ENCODE measurements at places on chromosomes 12 and 14.

GRCh38 chr12:32397696-32398095 is 1.7 kb upstream of the FGD4 start:
- no peak for DNase-seq

DNA sequence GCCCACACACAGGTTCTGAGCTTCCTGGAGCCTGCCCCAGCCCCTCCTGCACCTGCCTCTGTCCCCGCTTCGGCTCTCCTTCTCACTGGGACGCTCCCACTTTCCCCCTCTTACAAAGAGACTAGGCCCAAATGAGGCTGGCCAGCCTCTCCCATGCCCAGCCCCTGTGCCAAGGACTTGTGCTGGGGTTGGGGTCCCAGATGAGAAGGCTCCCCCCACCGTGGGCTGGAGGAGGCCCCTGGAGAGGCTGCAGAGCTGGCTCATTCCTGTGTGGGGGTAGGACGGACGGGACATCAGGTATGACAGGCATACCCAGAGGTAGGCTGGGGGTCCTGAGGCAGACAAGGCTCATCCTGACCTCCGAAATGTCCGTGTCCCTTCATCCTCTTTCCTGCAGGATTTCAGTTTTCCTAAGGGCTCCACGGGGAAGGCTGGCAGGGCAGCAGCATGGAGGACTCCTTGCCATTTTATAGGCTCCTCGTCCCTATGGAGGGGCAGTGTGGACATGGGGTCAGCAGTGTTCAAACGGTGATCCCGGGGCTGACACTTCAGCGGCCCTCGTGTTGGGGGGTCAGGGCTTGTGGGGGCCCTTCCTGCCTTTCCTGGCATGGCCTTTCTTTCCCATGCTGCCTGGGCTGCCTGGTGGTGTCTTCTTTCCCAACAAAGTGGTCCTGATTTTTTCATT is 49.1 kb upstream of the MEG3 start:
- DNase-seq: no peak

GRCh38 chr14:86780876-86781510 is 1212.0 kb downstream of the GALC start:
- DNase-seq: no peak

- DNase-seq: no peak
Observed at GRCh38 chr14:67343601-67344230, 15.9 kb downstream of the ATP6V1D start.

GRCh38 chr14:77914073-77914721 is 114.3 kb downstream of the ADCK1 start:
- DNase-seq: no peak

DNA sequence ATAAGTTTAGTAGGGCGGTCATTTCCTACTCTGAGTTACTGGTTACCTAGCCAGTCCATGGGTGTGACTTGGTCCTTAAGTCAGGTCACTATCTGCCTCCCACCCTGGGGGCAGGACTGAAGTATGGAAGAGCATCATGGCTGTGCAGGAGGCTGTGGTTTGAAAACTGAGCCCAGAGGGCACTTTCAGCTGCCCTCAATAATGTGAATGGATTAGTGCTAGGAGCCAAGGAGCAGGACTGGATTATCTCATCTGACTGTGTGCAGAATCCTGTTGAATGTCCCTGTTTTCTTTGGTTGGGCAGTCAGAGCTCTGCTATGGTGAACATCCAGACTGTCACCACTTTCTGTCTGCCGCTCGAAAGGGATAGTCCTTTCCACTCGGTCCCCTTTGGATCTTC is 1.6 kb downstream of the ATXN7L3B start:
- DNase-seq: no peak

DNA sequence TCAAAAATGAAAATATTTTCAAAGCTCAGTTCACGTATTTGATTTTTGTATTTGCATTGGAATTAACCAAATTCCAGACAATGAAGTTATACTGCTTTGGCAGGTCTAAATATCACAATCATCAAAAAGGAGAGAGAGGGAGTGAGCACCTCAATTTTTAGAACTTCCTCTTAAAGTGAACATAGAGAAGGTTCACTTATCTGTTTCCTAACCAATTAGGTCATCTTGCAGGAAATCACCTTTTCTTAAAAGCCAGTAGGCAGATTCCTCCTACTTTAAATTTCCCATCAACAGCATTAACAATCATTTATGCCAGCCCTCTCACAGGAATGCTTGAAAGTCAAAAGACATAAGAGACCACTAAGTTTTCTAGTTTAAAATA is 388.7 kb downstream of the ZFP36L1 start:
- DNase-seq: no peak

DNA sequence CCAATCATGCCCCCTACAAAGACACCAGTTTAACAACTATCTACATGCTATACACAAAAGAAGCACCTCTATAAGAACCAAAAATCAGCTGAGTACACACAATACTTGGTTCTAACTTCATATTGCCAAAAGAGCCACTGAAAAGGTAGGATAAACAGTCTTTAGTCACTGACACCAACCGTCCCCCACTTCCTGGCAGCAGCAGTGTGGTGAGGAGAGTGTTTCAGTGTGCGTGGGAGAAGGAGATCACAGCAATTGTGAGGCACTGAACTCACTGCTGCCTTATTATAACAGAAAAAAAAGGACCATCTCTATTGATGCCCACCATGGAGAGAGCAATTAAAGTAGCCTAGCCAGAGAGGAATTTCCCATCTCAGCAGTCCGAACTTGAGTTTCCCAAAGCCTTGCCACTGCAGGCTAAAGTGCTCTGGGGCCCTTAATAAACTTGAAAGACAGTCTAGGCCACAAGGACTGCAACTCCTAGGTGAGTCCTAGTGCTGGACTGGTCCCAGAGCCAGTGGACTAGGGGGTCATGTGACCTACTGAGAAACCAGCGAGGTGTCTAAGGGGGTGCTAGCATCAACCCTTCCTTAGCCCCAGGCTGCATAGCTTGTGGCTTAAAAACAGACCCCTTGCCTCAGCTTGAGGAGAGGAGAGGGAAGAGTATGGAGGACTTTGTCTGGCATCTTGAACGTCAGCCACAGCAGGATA is 37.1 kb upstream of the LMNTD1 start:
- DNase-seq: no peak

DNA sequence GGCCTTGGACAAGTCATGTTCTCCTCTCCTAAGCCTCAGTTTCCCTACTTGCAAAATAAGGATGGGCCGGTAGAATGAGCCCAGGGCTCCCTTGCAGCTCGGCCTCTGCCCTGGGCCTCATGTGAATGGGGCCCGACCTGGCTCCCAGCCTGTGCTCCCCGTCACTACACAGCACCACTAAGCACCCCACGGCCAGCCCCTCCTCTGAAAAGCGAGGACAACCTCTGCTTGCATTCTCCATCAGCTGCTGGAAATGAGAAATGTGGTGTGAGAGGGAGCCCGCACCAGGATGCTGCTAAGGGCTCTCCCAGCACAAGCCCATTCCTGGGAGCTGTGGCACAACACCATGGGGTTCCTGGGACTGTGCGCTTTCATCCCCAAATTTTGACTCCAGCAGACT is 10.2 kb downstream of the SLC25A47 start:
- no peak for DNase-seq

- DNase-seq: no peak
Observed at GRCh38 chr12:113973109-113973904, 7.2 kb upstream of the RBM19 start.

- DNase-seq: no peak
Observed at GRCh38 chr14:56172571-56172971, 54.4 kb downstream of the PELI2 start.

DNA sequence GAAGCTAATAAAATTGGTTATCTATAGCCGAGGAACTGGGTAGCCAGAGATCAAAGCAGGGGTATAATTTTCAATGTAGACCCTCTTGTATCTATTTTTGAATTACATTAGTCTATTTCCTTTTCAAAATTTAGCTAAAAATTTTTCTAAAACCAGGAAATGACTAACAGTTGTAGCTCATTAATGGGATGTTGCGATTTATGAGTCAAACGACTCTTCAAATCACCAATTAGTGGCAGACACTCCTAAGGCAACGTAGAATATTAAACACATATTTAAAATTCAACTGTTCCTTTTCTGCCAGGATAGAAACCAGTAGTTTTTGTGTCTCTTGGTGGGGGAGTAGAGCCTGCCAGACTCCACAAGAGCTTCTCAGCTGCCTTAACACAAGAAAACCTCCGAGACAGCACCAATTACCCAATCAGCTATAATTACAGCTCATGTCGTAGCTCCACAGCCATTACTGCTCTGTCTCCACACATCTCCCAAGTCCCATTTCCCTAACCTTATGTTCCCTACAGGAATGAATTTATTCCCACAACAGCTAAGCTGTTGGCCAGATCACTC is 26.9 kb downstream of the GCN1 start:
- DNase-seq: no peak

GRCh38 chr12:45773747-45774146 is 44.2 kb downstream of the ARID2 start:
- no peak for DNase-seq

- DNase-seq: no peak
Observed at GRCh38 chr12:109105176-109105575, 7.8 kb downstream of the UNG start.

DNA sequence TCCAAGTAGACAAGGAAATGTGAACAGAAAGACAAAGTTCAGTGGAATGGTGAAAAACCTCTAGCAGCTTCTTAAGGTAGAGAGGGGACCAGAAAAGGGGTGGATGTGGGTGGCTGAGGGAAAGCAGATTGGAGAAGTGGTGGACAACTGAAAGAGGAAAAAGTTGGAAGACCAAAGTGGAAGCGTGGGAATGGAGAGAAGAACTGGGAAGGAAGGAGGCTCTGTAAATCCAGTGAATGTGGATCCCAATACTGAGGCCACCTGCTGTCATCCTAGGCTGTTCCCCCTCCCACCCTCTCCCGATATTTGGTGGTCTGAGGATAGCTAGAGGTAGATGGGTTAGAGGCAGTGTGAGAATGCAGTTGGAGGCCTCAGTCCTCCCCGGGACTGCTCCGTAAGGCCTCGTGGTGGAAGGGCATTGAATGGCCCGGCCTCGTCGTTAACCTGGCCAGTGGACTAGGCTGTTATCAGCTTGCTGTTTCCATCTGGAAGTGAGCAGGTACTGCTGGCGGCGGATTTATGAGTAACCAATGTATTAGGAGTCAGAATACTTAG is 822 bp upstream of the POU6F1 start:
- no peak for DNase-seq

DNA sequence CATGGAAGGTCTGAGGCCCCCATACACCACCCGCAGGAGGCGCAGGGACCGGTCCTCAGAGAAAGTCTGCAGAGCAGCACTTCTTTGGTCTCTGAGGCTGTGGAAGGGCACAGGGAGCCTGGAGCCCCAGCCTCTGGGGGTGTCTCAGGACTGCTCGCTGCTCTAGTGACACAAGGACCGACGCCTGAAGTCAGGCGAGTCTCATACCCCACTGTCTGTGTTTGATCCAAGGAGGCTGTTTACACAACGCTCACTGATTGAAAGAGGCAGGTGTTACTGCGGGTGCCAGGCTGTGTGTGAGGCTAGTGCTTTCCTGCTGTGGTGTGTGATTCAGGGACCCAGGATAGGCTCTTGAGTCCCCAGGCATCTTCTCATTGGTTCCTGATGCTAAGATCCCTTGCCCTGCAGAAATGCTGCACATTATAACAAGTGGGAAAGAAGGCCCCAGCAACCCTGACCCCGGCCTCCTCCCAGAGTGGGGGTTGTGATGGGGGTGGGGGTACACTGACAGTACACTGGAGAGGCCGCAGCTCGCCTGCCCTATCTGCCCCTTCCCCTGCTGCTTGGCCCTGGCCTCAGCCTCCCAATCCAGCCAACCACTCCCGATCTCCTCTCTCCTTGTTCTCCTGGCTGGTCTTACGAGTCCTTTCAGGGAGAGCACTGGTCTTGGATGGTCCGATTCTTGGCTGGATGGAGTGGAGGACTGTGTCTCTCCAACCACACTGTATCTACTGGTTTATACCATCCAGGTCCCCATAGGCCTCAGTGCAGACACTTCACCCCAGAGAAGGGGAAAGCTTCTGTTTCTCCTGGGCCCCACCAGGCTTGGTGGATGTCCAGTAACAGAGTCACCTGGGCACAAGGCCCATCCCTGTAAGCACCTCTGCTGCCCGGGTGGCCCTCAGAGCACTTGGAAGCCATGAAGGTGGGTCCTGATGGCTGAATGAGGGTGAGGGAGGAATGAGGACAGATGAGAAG is 6.6 kb downstream of the CACNA2D4 start:
- no peak for DNase-seq

- DNase-seq: peak; percentile 45
Observed at GRCh38 chr12:91978143-91978542, 167.5 kb downstream of the BTG1 start.

- DNase-seq: no peak
Observed at GRCh38 chr12:124441443-124442194, 125.8 kb downstream of the NCOR2 start.

GRCh38 chr12:56099787-56100186 is 4.6 kb upstream of the PA2G4 start:
- no peak for DNase-seq

DNA sequence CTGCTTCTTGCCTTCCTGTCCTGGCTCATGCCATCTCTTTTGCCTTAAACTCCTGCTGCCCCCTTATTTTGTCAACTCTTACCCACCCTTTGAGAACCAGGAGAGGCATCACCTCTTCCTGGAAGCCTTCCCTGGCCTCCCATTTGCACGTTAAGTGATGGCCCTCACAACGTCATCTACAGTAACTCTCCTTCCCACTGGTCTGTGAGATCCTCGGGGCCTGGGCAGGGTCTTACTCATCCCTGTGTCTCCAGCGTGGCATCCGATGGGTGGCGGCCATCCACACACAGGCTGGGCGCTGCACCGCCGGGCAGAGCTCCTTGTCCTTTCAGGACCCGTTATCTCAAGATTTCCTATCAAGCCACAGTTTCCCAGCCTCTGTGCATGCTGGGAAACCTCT is 16.8 kb upstream of the CACNA2D4 start:
- DNase-seq: no peak

DNA sequence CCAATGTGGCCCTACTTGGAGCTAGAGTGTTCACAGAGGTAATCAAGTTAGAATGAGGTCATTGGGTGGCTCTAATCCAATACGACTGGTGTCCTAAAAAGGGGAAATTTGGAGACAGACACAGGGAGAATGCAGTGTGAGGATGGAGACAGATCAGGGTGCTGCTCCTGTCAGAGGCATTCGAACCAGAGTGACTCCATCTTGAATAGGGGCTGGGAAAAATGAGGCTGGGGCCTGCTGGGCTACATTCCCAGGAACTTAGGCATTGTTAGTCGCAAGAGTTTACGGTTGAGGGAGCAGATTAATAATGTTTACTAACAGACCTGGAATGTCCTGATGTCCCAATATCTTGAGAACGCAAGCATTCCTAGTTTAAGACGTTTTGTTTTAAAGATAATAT is 20.2 kb downstream of the TNFAIP2 start:
- DNase-seq: no peak

- DNase-seq: no peak
Observed at GRCh38 chr14:37232907-37233481, 35.3 kb downstream of the MIPOL1 start.

DNA sequence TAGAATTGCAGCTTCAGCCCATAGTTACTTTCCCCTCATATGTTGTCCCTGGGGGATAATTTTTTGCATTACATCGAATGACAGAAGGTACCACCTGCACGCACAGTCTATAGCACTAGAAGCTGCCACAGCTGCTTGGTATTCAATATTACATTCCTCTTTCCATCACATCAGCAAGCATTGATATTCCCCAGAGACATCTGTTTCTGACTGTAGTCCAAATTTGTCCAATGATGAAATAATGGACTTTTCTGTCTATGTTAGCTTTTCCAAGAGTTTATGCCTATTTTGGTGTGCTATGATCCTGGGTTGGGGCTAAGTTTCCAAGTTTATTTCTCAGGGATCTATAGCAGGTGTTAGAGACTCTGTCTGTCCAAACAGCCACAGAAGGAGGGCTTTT is 335.4 kb downstream of the LRIG3 start:
- no peak for DNase-seq

Measured in effector memory CD4-positive, alpha-beta T cell (primary cell).